GM04504 (cell line): ENCODE measurements at places on chromosomes 16 and 17.

DNA sequence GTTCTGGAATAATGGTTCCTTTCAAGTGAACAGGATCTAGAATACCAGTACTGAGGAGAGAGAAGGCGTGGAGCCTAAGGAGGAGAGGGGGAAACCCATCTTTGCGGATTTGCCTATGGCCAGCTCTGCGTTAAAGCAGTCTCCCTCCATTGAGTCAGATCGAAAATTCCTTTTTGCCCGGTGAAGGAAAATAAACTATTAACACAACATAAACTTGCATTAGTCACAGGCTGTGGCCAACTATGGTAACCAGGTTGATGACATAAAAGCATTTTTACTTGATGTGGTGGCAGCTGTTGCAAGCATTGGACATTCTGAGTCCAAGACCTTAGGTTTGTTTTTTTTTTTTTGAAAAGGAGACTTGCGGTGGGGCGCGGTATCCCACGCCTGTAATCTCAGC lies 8.9 kb downstream of the LDAF1 start:
- peak; percentile 67 for DNase-seq

- DNase-seq, result no peak
These were observed 155.2 kb upstream of the EEF2KMT start for GRCh38 chr16:5252791-5253190.

DNA sequence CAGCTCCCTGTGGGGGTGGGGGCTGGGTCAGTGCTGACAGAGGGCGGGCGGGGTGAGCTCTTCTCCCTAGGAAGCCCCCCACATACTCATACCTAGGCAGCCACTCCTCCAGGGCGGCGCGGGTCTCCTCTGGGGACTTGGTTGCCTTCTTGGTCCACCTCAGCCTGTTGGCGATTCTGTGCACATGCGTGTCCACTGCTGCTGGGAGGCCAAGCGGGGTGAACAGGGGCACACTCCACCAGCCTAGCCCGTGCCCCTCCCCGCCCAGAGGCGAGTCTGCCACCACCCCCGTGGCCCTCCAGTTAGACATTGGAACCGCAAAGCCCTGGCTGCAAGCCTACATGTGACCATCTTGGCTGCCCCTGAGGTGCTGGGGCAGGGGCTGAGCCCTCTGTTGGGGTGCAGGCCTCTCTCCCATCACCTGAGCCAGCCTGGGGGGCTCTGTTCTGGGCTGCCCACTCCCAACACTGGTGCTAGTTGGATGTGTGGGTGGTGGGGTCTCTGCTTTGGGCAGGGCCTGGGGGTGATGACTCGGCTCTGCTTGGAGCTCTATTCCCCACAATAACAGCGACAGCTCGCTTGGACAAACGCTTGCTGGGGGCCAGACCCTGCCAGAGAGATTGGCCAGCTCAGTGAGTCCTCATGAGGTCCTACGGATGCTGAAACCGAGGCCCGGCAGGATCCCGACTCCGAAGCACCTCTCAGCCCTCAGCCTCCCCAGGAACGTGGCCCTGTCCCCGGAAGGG lies 7.4 kb downstream of the NTHL1 start:
- no peak for DNase-seq

DNA sequence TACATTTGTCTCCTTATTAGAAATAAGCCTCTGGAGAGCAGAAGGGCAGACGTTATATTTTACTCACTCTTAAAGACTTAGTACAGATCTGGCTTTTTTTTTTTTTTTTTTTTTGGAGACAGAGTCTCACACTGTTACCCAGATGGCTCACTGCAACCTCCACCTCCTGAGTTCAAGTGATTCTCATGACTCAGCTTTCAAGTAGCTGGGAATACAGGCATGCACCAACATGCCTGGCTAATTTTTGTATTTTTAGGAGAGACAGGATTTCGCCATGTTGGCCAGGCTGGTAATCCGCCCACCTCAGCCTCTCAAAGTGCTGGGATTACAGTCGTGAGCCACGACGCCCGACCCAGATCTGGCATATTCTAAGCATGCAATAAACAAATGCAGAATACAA lies 36.4 kb upstream of the TMEM97 start:
- DNase-seq, result peak; percentile 68

- no peak for DNase-seq
These were observed 153.4 kb downstream of the SALL1 start for GRCh38 chr16:50997679-50998078.

DNA sequence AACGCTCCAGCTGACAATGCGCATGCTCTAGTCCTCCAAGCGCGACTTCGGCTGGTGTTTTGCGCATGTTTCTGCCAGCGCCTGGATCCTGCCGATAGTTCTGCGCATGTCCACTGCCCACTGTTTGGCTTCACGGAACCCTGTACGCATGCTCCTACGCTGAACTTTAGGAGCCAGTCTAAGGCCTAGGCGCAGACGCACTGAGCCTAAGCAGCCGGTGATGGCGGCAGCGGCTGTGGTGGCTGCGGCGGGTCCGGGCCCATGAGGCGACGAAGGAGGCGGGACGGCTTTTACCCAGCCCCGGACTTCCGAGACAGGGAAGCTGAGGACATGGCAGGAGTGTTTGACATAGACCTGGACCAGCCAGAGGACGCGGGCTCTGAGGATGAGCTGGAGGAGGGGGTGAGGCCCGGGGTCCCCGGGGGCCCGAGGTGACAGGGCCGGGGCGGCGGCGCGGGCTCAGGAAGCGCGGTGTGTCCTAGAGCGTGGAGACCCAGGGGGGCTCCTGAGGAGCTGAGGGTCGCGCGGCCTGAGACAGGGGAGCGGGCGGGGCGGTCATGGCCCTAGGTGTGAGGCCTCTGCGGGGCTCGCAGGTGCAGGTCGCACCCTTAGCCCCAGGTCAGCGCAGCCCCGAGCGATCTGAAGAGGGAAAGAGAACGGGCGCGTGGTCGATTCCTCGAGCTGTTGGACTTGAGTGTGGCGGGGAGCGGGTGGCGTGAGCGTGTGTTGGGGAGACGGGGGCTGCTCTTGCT lies at the start of the genes RPS6KB1 and TUBD1:
RPS6KB1 (plus strand) TSS at position 198 of the 752 bp plus-strand sequence; CDS start at position 262, 64 bp downstream.
TUBD1 (minus strand) TSS at position 20 of the 752 bp plus-strand sequence. CDS start 1,941 bp downstream, outside the sequence.
- peak; percentile 99 for DNase-seq

DNA sequence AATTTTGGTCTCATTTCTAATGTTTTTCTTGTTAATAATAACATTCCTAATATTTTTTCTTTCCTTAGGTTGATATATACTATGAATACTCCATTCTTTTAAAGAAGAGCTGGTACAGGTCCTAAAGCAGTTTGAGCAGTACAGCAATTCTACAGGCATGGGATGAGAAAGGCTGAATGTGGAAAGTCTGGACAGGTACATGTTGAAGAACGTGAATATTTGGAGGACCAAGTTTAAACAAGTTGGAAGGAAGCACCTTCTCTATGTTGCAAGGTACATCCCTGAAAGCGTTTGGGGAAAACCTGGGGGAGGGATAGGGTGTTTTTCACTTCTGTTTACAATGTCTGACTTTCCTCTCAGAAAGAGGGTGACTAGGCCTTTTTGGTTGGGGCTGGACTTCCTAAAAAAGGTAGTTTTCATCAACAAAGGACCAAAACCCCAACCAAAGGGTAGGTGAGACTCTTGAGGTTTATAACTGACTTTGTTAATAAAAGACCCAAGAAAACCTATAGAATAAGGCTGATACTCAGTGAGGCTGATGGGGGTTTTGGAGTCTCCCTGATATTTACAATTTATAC lies 95.9 kb upstream of the AXIN2 start:
- DNase-seq, result no peak

GRCh38 chr16:57060323-57061083 lies 31.9 kb upstream of the CPNE2 start:
- DNase-seq, result no peak

GRCh38 chr16:20707461-20707860 lies 10.0 kb upstream of the ACSM1 start:
- no peak for DNase-seq

GRCh38 chr17:61063528-61063927 lies 336.1 kb upstream of the TBX2 start:
- no peak for DNase-seq

GRCh38 chr16:17420816-17421215 lies 49.9 kb downstream of the XYLT1 start:
- no peak for DNase-seq

GRCh38 chr16:74605746-74606520 lies 981 bp downstream of the GLG1 start:
- no peak for DNase-seq

- no peak for DNase-seq
These were observed 956.5 kb downstream of the CDH11 start for GRCh38 chr16:64165368-64165767.

DNA sequence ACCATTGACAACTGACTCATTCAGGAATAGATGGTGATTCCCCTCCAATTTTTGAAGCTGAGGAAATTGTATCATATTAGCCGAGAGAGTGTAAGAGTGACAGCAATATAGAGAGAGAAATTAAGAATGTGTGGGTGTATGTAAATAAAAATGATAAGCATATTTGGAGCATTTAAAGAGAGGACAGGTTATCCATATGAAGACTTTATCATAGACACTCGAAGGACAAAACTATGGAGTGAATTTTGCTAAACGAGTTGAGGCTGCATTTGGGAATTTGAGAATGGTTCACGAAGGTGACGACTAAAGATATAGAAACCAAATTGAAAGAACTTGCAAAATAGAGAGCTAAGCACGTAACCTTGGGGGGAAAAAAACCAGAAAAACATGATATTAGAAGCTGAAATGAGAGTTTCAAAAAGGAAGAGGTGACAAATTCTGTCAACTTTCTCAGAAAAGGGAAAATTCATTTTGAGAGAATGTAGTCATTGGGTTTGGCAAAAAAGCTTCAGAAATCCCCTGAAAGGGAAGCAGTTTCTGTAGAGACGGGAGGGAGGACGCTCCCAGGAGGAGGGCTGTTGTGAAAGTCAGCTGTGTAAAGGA lies 129.7 kb downstream of the KCNJ2 start:
- DNase-seq, result no peak

GRCh38 chr17:67027031-67027628 lies 17.2 kb upstream of the CACNG1 start:
- DNase-seq, result no peak

- no peak for DNase-seq
These were observed 7.0 kb downstream of the CASKIN1 start for GRCh38 chr16:2189252-2189893.

GRCh38 chr16:10256784-10257641 lies 74.8 kb upstream of the GRIN2A start:
- peak; percentile 2 for DNase-seq

DNA sequence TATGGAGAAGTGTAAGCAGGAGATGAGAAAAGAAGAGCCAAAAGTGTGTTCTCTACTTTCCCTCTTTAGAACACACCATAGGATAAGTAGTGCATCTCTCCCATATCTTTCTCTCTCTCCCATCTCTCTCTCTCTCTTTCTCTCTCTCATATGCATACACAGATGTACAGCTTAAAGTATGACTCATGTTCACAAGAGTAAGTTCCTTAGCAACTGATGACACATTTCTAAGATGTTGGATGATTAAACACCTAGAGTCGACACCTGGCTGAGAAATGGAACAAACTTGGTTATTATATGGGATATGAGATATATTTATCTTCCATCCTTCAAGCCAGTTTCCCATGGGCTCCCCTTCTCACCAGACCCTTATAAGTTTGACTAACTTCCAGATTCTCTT lies 113.5 kb downstream of the TMEM132E start:
- DNase-seq, result no peak

- no peak for DNase-seq
These were observed 8.7 kb downstream of the HEXIM2 start for GRCh38 chr17:45170280-45170930.

GRCh38 chr16:56450986-56451752 lies at the start of the genes NUDT21 and OGFOD1:
Gene NUDT21, minus strand, starts transcription at chr16:56451332. Its CDS starts 130 bp downstream, at chr16:56451202.
Gene OGFOD1, plus strand, starts transcription at chr16:56451554. Its CDS starts 59 bp downstream, at chr16:56451613.
- DNase-seq, result peak; percentile 96

- no peak for DNase-seq
These were observed 870 bp upstream of the ZC3H7A start for GRCh38 chr16:11797957-11798299.

- no peak for DNase-seq
These were observed 100.4 kb upstream of the DNAH17 start for GRCh38 chr17:78677303-78678221.

DNA sequence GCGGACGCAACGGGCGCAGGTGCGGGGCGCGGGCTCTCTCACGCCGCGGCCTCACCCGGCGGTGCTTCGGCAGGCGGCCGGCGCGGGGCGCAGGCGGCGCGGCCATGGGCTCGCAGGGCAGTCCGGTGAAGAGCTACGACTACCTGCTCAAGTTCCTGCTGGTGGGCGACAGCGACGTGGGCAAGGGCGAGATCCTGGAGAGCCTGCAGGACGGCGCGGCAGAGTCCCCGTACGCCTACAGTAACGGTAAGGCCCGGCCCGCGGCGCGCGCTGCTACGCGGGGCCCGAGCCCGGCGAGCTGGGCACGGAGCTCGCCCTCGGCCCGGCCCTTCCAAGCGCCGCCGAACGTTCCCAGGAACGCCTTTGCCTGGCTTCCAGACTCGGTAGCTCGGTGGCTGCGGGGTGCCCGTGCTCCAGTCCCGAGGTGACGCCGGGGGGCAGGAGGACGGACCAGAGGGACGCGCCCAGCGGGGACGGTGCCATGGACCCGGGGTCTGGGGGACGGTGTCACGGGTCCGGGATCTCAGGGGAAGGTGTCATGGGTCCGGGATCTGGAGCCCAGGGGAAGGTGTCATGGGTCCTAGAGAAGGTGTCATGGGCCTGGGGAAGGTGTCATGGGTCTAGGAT lies 435 bp downstream of the RAB40C start:
- DNase-seq, result no peak

GRCh38 chr16:24511792-24512191 lies 27.6 kb upstream of the RBBP6 start:
- DNase-seq, result no peak

GRCh38 chr16:25007284-25007984 lies 7.7 kb downstream of the ARHGAP17 start:
- DNase-seq, result no peak

GRCh38 chr17:48486557-48486956 lies 44.3 kb downstream of the HOXB1 start:
- DNase-seq, result peak; percentile 94

DNA sequence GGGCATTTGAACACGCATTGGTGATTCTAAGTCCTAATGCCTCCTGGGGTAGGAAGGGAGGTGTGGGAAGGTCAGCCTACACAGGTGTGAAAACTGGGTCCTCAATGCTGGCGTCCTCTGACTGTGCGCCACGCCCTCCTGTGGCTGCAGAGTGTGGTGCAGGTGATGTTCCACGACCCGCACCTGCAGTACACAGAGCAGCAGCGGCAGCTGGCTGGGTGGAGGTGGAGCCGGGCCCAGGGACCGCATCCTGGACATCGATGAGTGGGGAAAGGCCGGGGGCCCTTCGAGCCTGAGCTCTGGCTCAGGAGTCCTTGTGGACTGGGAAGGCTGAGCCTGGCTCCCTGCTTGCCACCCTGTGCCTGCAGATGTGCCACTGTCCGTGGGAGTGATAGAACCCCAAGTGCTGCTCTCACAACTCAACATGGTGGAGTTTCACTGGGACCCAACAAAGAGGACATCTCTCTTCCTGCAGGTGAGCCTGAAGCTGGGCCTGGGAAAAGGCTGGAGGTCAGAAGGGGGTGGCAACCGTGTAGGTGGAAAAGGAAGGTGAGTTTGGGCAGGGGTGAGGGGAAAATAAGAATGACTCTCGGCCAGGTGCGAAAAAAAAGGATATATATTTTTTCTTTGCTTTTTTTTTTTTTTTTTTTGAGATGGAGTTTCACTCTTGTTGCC lies 14.0 kb upstream of the STAC2 start:
- no peak for DNase-seq

GRCh38 chr16:1914988-1915387 lies 3.2 kb downstream of the HS3ST6 start:
- no peak for DNase-seq
